ENCODE measurements at places on chromosomes 3 and 15.

DNA sequence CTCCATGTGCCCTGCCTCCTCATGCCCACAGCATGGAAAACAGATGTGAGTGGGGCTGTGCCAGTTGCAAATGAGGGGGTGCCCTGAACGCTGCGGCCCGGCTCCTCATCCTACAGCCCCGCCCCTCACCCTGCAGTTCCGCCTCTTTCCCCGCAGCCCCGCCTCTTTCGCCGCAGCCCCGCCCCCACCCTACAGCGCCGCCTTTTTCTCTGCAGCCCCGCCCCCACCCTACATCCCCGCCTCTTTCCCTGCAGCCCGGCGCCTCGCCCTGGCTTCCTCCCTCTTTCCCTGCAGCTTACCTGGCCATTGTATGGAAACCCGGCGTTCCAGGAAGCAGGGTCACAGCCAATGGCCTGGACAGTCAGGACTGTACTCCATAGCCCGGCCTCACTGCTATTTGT lies 284.9 kb downstream of the TLE3 start:
- H3K36me3 ChIP-seq, result no peaks in the 10 kb centered on the region
- H3K4me3 ChIP-seq, result no peak overlapping the region
- no peak for DNase-seq
- no peaks in the 10 kb centered on the region for H3K4me1 ChIP-seq
- H3K27ac ChIP-seq, result no peak overlapping the region

- peak overlapping the region; percentile 5 for H3K27ac ChIP-seq
- H3K36me3 ChIP-seq, result peaks cover 26% of the 10 kb centered on the region
- no peak overlapping the region for H3K4me3 ChIP-seq
- DNase-seq, result no peak
- H3K27me3 ChIP-seq, result no peaks in the 10 kb centered on the region
Observed at GRCh38 chr3:63976161-63976871, 47.0 kb downstream of the PSMD6 start.

GRCh38 chr15:75835990-75836958 lies 7.0 kb upstream of the UBE2Q2 start:
- H3K4me3 ChIP-seq, result no peak overlapping the region
- H3K27ac ChIP-seq, result no peak overlapping the region
- H3K27me3 ChIP-seq, result no peaks in the 10 kb centered on the region
- DNase-seq, result no peak

- no peaks in the 10 kb centered on the region for H3K36me3 ChIP-seq
- no peak overlapping the region for H3K27ac ChIP-seq
- H3K4me1 ChIP-seq, result no peaks in the 10 kb centered on the region
- H3K27me3 ChIP-seq, result no peaks in the 10 kb centered on the region
- DNase-seq, result no peak
Observed at GRCh38 chr3:117510396-117510795, 800.8 kb downstream of the TUSC7 start.

GRCh38 chr15:91128016-91128415 lies 28.0 kb downstream of the SV2B start:
- no peaks in the 10 kb centered on the region for H3K4me1 ChIP-seq
- no peak for DNase-seq
- H3K36me3 ChIP-seq, result no peaks in the 10 kb centered on the region
- H3K27me3 ChIP-seq, result no peaks in the 10 kb centered on the region

- no peak overlapping the region for H3K4me3 ChIP-seq
- H3K27me3 ChIP-seq, result no peaks in the 10 kb centered on the region
- no peaks in the 10 kb centered on the region for H3K36me3 ChIP-seq
- H3K27ac ChIP-seq, result no peak overlapping the region
Observed at GRCh38 chr3:164352991-164353390, 725.3 kb downstream of the SI start.

- no peaks in the 10 kb centered on the region for H3K27me3 ChIP-seq
- no peak overlapping the region for H3K4me3 ChIP-seq
- no peaks in the 10 kb centered on the region for H3K4me1 ChIP-seq
Observed at GRCh38 chr15:100049936-100050876, 291.6 kb downstream of the ADAMTS17 start.
